Urinary bladder (tissue), 4 donors: ENCODE measurements at places on chromosomes 3 and 15. TPM values are rescaled to one million over a fixed set of nuclear protein-coding genes. Genes with fewer than 3 reads are reported as not detected.

GRCh38 chr3:150124142-150124541 is 153.4 kb upstream of the PFN2 start:
- DNase-seq: no peak

GRCh38 chr15:69624155-69624520 is 171.5 kb downstream of the RPLP1 start:
- no peak for DNase-seq

CLRN1 gene
- not detected for total RNA-seq

GRCh38 chr15:73717802-73718201 is 33.6 kb downstream of the CD276 start:
- no peak for DNase-seq

GRCh38 chr15:85625856-85626255 is 168.9 kb downstream of the KLHL25 start:
- DNase-seq: no peak

DNA sequence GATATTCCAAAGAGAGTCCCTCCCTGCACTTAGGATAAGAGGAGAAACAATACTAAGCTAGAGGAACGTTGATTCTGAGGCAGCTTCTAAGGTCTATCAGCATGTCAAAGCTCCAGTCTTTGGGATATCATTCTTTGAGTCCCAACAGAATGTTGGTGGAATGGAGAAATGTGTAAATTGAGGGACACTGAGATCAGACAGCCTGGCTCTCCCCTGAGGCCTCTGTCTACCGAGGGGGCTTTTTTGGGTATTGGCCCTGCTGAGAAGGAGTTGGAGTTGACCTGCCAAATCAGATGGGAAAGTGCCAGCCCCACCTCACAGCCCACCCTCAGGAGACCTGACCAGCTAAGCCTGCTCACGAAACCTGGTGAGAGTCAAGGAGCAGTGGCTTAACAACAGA is 27.6 kb upstream of the LRTM1 start:
- DNase-seq: no peak

- DNase-seq: no peak
Observed at GRCh38 chr3:171257251-171258203, 202.7 kb downstream of the TNIK start.

DNA sequence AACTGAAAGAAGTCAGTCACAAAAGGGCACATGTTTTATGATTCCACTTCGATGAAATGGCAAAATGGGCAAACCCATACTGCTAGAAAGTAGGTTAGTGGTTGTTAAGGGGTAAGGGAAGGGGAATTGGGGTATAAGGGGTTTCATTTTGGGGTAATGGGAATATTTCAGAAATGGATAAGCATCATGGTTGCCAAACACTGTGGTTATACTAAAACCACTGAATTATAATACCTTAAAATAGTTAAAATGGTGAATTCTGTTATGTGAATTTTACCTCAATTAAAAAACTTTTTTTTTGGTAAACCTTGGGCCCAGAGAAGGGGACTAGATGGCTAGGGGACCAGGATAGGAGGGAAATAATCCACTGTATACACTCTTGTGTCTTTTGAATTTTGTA is 52.3 kb upstream of the BHLHE40 start:
- DNase-seq: no peak

KIF15 gene
- 16.1 TPM for total RNA-seq

MESP2 gene
- not detected for total RNA-seq

HTR3E gene
- total RNA-seq: not detected

DNA sequence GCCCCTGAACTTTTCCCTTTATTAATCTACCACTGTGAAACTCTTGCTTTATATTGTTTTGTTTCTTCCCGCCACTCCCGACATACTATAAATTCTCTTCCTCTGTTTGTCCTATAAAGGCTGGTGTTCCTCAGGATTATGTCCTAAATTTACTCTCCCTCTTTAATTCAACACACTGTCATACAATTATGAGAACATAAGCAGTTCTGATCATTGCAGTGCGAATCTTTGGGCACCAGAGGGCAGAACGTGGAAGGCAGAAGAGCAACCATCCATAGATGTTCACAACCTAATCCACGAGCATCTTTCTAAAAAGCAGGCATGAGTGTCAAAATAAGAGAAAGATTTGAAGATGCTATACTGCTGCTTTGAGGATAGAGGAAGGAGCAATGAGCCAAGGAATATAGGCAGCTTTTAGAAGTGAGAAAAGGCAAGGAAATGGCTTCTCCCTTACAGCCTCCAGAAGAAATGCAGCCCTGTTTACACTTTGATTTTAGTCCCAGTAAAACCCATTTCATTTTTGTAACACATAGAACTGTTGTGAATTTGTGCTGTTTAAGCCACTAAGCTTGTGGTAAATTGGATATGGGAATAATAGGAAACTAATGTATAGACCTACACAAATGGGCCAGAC is 179.4 kb downstream of the GBE1 start:
- DNase-seq: no peak

GRCh38 chr3:120114376-120114775 is 20.1 kb upstream of the GSK3B start:
- no peak for DNase-seq

DNA sequence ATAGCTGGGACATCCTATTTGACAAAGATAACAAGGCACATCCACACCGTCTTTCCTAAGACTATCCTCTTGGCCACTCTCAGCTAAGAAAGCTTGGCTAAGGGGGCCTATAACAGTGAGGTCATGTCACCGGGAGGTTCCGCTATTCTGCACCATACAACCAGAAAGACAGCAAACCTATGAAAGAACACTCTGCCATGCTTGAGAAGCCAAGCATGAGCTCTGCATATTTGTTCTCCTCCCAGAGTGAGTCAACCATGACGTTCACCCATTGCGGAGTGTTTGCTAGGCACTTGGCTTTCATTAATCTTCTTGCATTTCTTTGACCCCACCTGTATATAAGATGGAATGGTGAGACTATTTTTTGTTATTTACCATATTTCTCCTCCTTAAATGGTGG is 141.2 kb downstream of the GMNC start:
- no peak for DNase-seq

DNA sequence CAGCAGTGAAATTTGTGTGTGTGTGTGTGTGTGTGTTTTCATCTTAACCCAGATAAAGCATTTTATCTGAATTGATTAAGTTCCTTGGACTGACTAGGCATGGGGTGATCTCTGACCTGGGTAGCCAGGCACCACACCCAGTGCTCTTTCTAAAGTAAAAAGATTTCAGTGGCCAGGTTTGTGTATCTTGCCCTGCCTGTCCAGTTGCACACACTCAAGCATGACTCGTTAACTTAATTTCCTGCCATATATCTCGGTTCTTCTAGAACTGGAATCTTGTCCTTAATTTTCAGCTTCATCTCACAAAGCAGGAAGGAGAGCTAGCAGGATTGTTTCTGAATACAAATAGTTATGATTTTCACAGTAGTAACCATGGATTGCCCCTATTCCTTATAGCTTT is 17.0 kb downstream of the TM4SF18 start:
- DNase-seq: no peak

- no peak for DNase-seq
Observed at GRCh38 chr3:13164893-13165492, 91.8 kb upstream of the IQSEC1 start.

- DNase-seq: no peak
Observed at GRCh38 chr3:17423786-17424536, 318.5 kb downstream of the TBC1D5 start.

GRCh38 chr3:133850034-133850433 is 44.4 kb downstream of the SRPRB start:
- DNase-seq: no peak

GRCh38 chr3:182438398-182438797 is 354.9 kb upstream of the ATP11B start:
- no peak for DNase-seq

DNA sequence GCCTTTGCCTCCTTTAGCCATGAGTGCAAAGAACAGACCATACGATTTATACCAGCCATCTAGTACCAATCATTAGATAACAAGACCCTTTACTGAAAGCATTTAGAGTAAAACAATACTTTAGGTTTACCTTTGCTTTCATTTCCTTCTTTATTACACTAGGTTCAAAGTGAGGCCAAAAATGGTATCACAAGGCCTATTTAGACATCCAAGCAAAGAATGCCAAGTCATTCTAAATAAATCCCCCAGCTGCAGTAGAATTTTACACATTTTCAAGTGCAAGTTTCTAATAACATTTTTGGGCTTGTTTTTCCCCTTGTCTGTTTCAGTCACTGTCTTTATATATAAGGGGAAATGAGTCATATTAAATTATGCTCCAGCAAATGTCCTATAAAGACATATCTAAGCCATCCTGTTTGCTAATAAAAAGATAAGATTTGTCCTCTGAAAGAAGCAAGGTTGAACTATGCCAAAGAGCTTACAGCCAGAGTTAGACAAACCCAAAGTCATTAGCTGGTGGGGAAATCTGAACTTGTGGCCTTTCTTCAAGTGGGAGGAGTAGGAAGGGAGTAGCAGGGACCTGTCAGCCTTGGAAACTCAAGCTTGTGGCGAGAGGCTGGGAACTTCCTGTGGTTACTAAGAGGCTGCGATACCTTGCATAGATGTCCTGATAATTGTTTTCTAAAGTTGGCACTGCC is 232.7 kb downstream of the MECOM start:
- DNase-seq: peak; percentile 72

GRCh38 chr3:113441051-113441770 is at the start of gene CFAP44:
Gene CFAP44 (minus strand): TSS chr3:113441493. CDS start chr3:113433664, 7,829 bp downstream.
- DNase-seq: peak; percentile 49

GRCh38 chr3:179603321-179603720 is 1.1 kb downstream of the MRPL47 start:
- no peak for DNase-seq

DNA sequence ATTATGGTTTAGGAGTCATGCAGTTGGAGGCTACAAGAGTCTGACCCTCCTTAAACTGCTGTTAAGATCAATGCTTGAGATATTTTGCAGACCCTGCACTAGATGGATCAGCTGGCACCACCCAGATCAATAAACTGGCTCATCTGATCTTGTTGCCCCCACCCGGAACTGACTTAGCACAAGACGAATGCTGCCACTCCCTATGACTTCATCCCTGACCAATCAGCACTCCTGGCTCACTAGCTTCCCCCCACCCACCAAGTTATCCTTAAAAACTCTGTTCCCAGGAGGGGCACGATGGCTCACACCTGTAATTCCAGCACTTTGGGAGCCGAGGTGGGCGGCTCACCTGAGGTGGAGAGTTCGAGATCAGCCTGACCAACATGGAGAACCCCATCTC is 594.0 kb downstream of the NTRK3 start:
- no peak for DNase-seq

DNA sequence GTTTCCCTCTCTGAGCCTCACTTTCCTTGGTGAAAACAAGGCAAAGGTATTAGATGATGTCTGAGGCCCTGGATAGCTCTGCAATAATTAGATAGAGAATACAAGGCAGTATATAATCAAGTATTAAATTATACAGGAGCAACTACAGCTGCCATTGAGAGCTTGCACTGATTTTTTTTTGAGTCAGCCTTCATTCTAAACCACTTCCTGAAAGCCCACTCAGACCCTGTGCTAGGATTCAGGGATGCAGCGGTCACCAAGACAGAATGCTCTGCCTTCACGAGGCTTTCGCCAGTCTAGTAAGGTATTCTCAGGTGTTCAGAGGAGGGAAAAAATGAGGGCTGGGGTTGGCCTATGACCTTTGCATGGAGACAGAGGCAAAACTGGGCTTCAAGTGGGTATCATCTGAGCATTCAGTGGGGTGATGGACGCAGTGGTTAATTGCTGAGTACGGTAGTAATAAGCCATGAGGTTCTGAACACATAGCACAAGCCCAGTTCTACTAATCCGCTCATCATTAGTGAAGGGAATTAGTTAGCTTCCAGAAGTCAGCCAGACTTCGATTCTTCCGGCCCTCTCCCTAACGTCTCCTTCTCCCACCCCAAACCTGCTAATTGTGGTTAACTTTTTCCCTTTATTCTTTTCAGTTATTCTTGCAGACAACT is 3.6 kb downstream of the VGLL4 start:
- DNase-seq: no peak

CCR1 gene
- 7.7 TPM for total RNA-seq

DAZL gene
- total RNA-seq: not detected

GRCh38 chr3:6326771-6327170 is 534.1 kb upstream of the GRM7 start:
- DNase-seq: no peak

DNA sequence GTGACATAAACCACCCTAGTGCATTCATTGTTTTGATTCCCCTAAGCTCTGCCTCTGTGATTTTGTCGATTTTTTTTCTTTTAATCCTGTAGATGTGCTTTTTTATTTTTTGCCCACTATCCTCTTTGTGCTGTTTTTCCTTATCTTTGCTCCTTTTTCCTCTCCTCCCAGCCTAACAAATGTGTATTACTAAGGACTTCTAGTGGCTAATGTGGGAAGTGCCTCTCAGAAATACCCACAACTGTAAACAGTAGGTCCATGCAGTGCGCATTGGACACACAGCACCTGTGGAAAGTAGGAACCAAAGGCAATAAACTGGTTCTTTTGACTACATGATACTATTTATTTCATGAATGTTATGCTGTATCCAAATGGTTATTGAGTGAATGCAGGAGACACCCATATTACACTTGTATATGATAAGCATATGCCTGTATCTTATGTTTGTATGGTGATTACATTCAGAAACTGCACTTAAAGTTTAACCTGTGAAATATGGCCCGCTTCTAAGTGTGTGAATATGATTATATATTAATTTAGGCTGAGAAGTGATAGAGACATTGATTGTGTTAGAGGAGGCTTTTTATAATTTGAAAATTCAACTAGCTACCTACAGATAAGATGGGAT is 147.8 kb downstream of the PLCL2 start:
- no peak for DNase-seq

DNA sequence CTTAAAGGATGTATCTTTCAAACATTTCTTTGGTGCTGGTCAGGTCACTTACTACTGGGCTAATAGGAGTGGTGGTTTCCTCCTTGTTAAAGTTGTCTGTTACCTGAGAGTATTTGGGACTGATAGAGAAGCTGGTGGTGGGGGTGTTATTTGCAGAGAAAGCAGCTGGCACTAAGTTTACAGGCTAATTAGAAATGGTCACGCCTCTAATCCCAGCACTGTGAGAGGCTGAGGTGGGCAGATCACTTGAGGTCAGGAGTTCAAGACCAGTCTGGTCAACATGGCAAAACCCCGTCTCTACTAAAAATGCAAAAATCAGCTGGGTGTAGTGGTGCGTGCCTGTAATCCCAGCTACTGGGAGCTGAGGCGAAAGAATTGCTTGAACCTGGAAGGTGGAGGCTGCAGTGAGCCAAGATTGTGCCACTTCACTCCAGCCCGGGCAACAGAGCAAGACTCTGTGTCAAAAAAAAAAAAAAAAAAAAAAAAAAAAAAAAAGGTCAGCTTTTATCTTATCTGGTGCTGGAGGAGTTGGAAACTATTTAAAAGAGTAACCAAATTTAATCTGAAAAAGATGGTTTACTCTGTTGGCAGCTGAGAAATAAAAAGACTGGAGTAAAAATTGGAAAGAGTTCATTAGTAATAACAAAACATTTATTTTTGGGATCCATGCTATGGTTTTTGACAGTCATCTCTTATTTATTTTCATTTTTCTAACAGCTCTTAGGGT is 332.6 kb downstream of the PTPRG start:
- no peak for DNase-seq

GRCh38 chr15:75410196-75410595 is 41.3 kb downstream of the SIN3A start:
- DNase-seq: no peak
